ENCODE measurements at places on chromosomes 6 and 20. TPM values are rescaled to one million over a fixed set of nuclear protein-coding genes. Genes with fewer than 3 reads are reported as not detected.

The PGC gene
- not detected for polyA plus RNA-seq

The MUC22 gene
- not detected for polyA plus RNA-seq

The PDE7B gene
- polyA plus RNA-seq, result 8.4 TPM

- no peak for DNase-seq
Measured at GRCh38 chr6:15882915-15883314, 220.1 kb upstream of the DTNBP1 start.

The FNDC11 gene
- 2.1 TPM for polyA plus RNA-seq

Data from right renal pelvis (tissue), 4 donors.